ENCODE measurements at places on chromosomes 7 and 10.

DNA sequence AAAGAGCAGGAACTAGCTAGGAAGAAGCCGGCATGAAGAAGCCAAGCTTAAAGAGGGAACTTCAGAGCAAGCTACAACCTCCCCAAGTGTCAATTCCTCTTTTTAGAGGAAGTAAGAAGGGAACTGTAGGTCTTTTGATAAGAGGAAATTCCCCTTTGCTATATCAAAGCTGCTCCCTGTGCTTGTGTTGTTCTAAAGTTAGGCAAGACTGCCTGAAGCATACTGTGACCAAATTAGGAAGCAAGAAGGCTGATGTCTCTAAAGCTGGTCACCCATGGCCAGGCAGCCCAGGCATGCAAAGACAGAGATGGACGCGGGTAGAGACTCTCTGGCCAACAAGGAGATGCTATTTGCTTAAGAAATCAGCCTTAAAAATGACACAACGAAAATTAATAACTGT lies 87.9 kb downstream of the RNF216 start:
- no peak for DNase-seq

GRCh38 chr10:28684157-28684985 lies 7.0 kb downstream of the BAMBI start:
- DNase-seq: no peak

GRCh38 chr10:100186253-100187212 lies 704 bp upstream of the ERLIN1 start:
- peak; percentile 10 for DNase-seq

DNA sequence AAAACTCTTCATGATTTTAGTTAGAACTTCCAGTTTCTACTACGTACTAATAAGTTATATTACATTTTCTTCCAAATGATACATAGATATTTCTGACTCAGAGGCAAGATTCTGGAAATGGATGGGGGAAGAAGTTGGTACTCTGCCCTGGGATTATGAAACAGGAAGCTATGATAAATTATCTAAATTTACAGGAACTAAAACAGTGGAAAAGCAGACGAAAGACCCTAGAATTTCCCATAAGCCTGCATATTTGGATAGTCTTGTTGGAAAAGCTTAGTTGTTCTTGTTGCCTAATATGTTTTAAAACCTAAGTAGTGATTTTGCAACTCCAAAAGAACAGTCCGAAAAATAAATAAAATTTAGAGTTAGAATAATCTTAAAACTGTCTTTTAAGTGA lies 21.8 kb downstream of the CFAP69 start:
- DNase-seq: no peak

GRCh38 chr7:157023589-157023905 lies 13.1 kb upstream of the MNX1 start:
- DNase-seq: no peak

GRCh38 chr7:111763221-111763801 lies 201.0 kb upstream of the IMMP2L start:
- DNase-seq: no peak

DNA sequence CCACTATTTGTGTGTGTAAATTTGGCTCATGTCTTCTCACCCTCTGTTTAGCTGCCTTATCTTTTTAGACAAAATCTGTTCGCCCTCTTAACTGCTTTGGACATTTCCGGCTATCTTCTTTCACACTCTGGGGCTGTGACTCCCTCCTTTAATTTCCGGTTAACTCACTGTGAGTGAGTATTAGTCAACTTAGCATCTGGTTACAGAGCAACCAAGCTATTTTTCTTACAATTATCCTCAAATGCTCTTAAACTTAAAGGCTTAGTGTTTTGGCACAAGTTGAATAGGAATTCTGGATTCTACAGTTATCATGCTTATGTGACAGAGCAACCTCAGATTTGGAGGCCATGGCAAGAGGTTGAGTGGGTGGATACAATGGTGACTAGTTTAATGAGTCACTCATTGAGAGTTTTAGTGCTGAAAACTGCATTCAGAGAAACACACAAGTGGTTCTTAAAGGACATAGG lies 177.6 kb upstream of the SEMA3A start:
- DNase-seq: no peak

- no peak for DNase-seq
These were observed 300.9 kb downstream of the NEBL start for GRCh38 chr10:20596065-20596755.

DNA sequence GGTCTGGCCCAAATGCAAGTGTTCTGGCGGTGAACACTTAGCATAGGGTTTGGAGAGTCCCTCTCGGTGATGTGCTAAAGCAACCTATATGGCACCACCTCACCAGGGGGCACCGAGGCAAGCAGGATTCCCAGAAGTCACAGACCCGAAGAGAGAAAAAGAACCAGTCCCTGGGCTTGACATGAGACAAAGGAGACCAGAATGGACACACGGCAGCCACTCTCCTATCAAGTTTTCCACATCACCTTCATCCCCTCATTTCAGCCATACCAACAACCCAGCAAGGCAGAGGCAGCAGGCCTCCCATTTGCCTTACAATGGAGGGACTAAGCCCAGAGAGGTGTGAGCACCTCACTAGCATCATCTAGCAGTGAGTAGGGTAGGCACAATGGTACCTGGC lies 19.7 kb downstream of the GPRIN2 start:
- no peak for DNase-seq

- DNase-seq: peak; percentile 79
These were observed at the start of gene CSGALNACT2 for GRCh38 chr10:43138021-43138756. TSS of gene CSGALNACT2 (plus strand) at chr10:43138445. CDS start at chr10:43155150, 16,705 bp downstream.

- no peak for DNase-seq
These were observed 858.7 kb downstream of the REEP3 start for GRCh38 chr10:64379898-64380297.

DNA sequence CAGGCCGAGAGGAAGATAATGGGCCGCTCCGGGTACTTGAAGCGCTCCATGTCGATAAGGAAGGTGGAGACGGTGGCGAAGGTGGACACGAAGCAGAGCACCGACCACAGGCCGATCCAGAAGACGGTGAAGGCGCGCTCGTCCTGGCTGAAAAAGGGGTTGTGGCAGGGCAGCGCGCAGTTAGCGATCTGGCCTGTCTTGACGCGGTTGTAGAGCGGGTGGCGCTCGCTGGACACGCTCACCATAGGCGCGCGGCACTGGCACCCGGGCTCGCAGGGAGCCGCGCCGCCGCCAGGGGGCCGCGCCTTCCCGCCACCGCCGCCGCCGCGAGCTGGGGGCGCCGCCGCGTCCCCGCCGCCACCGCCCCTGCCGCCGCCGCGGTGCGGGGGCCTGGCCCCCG lies 1.6 kb downstream of the FZD8 start:
- peak; percentile 47 for DNase-seq

GRCh38 chr7:19557726-19558465 lies 150.9 kb downstream of the POLR1F start:
- no peak for DNase-seq

GRCh38 chr7:48113275-48113674 lies 24.2 kb downstream of the UPP1 start:
- no peak for DNase-seq

- DNase-seq: no peak
These were observed 200.7 kb downstream of the RAPGEF5 start for GRCh38 chr7:22156205-22156604.

- DNase-seq: no peak
These were observed 379.0 kb upstream of the RNF32 start for GRCh38 chr7:156261581-156261980.

DNA sequence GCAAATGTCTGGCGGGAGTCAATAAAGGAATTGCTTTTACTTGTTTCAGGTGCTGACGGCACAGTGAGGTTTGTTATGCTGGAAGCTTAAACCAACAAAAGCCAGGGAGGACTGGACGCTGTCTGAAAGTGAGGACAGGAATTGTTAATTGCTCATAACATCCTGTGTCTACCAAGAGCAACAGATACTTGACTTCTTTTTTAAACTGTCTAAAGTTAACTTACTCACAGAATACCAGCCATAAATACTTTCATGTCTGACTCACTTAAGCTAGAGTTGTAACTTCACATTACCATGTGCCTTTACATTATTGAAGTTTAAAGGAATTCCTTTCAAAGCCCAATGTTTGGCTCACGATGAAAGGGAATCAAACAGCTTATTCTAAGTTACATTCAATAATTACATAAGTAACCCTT lies 252.7 kb upstream of the SHH start:
- DNase-seq: no peak

GRCh38 chr10:97512993-97513392 lies 14.3 kb downstream of the UBTD1 start:
- DNase-seq: no peak

GRCh38 chr10:12644380-12645144 lies 295.2 kb downstream of the CAMK1D start:
- DNase-seq: no peak

DNA sequence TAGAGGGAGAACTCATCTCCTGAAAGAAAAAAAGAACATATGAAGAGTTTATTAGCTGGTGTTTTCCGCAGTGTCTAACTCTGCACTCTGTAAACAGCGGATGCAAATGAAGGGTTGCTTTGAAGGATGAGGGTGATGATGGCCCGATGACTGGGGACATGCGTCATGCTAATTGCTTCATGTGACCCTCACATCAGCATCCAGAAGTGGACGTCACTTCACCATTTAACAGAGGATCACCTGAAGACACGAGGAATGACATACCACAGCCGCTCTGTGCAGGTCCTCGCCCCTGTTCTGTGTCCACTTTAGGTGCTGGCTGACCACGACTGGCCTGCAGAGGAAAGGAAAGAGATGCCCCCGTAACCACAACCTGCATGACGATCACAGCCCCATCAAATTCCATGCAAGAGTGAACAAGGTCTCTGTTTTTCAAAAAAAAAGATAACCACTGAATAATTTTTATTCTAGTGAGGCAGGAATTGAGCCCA lies 82.9 kb downstream of the KLF6 start:
- no peak for DNase-seq

GRCh38 chr7:91126762-91127161 lies 137.5 kb upstream of the FZD1 start:
- no peak for DNase-seq

GRCh38 chr10:90587081-90587491 lies 270.8 kb downstream of the HTR7 start:
- DNase-seq: no peak

DNA sequence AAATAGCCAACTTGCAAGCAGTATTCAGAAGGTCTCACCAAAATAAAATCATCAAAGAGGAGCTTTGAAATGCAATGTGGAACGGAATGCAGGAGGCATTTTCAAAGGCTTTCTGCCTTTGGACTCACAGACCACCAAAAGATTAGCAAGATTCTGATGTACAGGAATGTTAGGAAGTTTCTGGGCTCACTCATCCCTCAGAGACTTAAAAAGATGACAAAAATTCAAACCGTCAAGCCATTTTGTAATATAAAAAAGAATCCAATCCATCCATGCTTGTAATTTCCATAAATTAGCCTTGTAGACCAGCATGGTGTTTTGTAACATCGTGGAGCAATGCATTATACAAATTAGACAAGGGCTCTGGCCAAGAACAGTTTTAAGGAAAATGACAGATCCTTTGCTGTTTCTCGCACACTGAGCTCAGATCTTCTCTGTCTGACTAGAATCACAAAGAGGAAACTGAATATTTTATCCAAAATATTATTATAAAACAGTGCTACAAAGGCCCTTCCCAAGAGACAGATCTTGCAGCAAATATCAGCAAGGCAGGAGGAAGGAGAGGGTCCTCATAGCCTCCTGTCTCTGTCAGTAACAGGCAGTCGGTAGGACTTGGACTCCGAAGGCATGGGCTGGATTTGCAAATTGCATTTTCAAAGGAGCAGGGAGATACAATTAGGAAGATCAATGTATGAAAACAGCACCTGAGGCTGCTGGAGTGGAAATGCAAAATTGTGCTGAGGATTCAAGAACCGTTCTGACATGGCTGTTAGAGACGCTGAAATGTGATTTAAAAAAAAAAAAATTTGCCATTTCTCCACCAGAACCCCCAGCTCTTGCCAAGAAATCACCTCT lies 57.4 kb upstream of the NRP1 start:
- no peak for DNase-seq

- DNase-seq: no peak
These were observed 10.9 kb downstream of the NPFFR1 start for GRCh38 chr10:70272925-70273316.

- no peak for DNase-seq
These were observed 32.1 kb downstream of the PFKP start for GRCh38 chr10:3099291-3100092.

DNA sequence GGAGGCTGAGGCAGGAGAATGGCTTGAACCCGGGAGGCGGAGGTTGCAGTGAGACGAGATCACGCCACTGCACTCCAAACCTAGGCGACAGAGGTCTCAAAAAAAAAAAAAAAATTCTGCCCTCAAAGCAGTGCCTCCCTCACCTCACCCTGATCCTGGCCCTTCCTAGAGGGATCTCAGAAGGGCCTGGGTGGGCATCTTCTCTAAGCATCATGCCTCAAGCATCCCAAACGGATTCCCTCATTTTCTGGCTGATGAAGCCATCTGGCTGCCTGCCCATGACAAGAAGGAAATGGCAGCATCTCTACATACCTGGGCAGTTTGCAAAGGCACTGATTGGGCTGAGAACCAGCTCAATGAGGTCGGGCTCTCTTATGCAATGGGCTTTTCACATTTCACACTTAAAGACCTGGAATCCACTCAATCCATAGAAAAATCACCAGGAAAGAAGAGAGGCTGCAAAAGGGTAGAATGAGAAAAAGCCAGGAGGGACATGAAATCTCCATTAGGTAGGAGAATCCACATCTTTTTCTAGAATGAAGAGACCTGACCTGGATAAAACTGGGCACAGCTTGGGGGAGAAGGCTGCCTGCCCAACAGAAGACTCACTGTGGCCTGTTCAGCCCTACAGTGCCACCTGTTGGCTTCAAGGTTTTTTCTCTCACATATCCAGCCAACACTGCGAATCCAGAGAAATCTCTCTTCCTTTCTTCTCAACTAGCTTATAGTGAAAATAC lies 48.1 kb downstream of the PDLIM1 start:
- peak; percentile 7 for DNase-seq

DNA sequence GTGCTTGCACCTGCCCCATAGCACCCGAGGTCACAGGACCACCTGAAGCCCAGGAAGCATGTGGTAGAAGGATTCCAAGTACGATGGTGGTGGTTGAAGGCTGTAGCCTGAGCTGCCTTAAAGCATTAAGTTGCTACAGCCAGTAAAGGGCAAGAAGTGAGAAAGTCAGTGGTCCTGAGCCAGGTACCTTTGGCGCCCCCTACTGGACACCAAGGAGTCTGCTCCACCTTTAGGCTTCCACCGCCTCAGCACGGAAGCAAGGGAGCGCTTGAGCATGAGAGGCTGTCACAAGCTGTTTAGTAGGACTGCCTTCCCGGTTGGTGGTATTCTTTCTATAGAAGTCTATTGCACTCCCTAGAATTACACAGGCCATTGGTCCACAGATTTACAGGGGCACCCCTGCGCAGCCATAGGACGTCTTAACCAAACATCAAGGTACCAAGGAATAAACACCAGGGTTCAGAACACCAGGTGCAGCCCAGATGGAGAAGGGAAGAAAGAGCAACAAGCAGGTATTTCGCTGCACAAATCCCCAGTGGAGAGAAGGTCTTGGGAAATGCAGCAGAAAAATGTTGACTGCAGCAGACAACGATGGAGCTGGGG lies 2.2 kb downstream of the CRTAC1 start:
- DNase-seq: peak; percentile 42

All from stimulated activated CD4-positive, alpha-beta T cell treated with anti-CD3 and anti-CD28 coated beads, Interleukin-1b, Interleukin-23, amount 100 ng/mL, for 4 hours (primary cell).